ENCODE measurements at places on chromosomes 2 and 18.

GRCh38 chr2:179479947-179480346, 215.3 kb upstream of the SESTD1 start:
- no peak for DNase-seq

GRCh38 chr18:13318731-13319501, 100.4 kb downstream of the LDLRAD4 start:
- no peak for DNase-seq

DNA sequence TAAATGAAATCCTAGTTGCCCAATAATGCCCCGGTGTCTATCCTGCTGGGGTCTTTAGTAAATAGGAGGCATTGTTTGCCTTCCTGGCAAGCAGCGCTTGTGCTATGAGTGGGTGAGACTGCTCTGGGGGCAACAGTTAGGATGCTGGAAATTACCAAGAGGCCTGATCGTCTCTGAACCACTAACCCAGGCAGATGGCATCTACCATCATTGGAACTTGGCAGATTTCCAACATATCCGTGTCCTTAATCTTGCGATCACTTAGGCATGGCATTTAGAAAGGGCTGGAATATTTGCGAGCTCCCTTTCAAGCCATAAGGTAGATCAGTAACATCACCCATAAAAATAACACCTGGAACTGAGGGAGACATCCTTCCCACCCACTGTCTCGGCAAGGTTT, 18.8 kb upstream of the SH3RF3 start:
- no peak for DNase-seq

GRCh38 chr2:75571730-75572430, 11.1 kb upstream of the EVA1A start:
- DNase-seq = no peak

GRCh38 chr2:29039718-29040480, 34.4 kb downstream of the PCARE start:
- no peak for DNase-seq

DNA sequence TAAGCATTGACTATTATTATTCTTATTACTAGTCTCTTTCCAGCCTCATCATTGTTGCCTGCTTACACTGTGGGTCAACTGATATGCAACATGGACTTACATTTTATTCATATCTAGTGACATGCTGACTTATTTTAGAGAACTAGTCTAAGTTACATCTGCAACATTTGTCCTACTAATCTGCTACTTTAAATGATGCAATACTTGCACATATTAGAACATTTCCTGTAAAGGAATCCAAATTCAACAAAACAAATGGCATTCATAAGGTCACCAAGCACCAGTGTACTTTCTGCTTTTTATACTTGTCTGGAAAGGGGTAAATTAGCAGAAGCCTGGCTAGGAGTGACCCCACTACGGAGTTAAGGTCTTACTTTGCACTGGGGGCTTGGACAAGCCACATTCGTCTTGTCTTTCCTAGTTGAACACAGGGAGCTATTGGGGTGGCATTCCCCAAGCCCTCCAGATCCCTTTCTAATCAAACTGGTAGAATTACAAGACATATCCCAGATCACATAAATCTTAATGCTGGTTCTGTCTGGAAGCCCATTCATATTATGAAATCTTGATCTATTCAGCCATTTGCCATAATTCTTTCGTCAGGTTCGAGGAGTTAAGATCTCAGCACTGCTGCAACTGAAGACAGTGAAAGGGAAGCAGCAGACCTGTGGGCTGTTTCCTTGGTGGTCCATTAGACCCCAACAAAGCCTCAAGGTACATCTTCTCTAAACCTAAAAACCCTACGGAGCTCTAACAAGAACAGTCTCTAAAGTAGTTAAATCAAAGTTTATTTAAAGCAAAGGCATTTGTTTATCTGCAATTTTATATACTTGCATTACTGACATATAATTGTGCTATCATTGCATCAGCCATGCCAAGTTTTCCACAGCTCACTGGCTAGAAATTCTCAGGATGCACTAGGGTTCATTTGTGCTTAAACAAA, 49.9 kb upstream of the RTN4 start:
- no peak for DNase-seq

DNA sequence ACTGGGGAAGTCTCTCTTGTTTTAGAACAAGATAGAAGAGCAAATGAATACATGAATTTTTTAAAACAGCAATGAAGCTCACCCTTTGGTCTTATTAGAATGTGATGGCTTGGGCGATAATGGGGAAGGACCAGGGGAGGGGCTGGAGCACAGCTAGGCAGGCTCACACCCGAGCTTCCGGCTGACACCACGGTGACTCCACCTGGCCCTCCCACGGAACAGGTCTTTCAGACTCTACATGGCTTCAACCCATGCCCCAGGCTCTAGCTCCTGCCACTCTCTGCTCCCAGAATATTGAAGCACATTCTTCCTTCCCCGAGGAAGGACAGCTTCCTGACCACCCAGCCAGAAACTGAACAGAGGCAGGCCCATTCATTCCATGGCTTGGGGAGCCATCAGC, 127.5 kb upstream of the AGAP1 start:
- no peak for DNase-seq

- DNase-seq = no peak
Observed at GRCh38 chr18:57885931-57886330, 82.8 kb upstream of the ATP8B1 start.

DNA sequence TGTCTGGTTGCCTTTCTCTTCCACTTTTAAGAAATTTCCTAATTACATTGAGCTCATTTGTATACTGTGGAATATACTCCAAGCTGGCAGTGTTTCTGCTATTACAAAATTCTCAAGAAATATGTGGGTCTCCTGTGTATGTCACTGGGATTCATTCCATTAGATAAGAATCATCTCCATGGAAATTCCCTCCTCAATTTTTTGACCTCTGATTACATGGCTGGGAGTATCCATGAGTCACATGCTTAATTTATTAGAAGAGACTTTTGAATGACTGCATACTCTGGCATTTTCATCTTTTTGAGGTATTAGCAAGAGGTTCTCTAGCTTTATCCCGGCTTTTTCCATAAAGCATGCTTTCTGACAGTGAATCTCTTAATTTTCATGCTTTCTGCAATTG, 665.5 kb upstream of the CNTNAP5 start:
- DNase-seq = no peak

- DNase-seq = no peak
Observed at GRCh38 chr18:21112140-21112473, 494 bp upstream of the ROCK1 start.

- no peak for DNase-seq
Observed at GRCh38 chr2:139925903-139926302, 1145.7 kb upstream of the NXPH2 start.

DNA sequence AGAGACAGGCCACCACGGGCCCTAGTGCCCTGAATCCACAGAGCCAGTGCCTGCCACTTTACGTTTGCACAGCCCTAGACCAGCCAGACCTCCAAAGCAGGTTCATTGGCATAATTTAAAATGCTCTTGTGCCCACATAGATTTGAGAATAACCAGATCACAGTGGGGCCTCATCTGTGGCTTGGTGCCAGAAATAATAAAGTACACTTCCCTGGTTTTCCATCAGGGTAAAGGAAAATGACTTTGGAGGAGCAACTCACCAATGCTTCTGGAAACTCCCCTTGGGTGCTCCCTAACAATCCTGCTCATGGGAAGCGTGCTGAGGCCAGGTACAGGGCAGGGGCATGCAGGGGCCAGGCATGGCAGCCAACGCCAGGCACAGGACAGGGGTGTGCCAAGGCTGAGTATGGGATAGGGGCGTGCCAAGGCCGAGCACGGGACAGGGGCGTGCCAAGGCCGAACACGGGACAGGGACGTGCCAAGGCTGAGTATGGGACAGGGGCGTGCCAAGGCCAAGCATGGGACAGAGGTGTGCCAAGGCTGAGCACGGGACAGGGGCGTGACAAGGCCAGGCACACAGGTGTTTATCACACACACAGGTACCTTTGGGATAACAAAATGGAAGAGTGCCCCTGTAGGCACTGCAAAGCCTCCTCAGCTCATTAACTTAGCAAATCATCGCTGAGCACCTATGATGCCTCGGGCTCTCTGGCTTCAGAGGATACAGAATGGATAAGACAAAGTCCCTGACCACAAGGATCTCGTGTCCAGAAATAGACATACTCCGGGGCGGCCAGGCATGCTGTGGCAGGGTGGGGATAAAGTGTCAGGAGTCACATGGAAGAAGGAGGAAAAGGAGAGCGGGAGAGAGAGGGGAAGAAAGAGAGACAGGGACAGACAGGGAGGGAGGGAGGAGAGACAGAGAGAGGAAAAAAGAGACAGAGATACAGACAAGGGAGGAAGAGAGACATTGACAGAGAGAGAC, 334.7 kb downstream of the EIPR1 start:
- no peak for DNase-seq

DNA sequence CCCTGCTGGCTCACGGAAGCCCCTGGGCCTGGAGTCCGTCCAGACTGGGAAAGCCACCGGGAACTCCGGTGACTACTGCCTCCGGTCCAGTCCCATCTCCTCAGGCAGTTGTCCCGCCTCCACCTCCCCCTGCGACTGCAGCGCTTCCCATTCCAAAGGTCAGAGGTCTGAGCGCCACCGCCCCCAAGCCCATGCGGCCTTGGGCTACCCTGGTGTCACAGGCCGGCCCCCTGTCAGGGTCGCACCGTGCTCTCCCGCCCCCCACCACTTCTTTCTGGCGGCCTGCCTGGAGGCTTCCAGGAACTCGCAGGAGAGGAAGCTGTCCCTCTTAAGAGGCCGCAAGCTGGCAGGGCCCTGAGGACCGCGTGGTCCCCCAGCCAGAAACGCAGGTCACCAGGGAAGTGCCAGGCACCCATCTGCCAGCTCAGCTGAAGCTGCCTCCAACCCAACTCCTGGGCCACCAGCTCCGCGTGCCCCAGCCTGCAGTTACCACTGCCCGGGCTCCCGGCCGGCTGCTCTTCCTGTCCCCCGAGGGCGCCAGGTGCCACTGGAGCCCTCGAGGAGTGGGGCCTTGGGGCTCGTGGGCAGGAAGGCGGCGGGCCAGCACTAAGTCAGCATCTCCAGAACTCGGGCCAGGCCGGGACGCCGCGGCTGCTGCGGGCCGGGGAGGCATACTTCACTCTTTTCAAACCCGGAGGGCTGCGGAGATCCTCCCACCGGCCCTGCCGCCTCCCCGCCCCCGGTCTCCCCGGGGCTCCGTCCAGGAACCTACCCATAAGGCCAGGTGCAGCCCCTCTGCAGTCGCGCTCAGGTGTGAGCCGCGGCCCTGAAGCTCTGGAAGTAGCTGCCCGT, 83.3 kb upstream of the POMC start:
- DNase-seq = peak; percentile 32

DNA sequence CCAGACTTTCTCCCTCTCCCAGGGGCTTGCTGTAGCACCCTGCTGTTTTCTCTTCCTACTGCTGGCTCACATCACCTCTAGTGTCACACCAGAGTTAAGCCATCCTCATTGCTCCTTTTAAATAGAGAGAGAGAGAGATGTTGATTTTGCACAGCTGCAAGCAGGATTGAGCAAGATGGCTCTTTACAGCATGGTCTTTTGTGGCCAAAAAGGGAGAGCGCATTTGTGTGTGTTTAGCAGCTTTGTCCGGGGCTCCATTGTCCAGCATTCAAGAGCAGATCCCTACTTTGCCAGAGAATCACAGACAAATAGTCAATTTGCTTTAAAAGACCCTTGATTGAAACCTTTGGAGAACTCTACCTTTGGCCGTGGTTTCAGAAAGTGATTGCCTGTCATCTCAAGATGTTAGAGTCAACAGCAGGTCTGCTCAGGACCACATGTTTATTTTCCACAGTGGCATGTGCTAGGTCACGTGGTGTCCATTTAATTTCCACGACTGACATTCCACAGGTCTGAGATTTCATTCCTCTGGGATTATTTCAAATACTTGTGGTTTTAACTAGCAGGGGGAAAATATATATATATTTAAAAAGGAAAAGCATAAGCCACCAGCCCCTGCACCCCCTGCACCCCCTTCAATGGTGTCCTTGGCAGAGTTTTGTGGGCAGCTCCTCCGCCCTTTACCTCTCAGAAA, 359.9 kb upstream of the SLC14A2 start:
- no peak for DNase-seq

DNA sequence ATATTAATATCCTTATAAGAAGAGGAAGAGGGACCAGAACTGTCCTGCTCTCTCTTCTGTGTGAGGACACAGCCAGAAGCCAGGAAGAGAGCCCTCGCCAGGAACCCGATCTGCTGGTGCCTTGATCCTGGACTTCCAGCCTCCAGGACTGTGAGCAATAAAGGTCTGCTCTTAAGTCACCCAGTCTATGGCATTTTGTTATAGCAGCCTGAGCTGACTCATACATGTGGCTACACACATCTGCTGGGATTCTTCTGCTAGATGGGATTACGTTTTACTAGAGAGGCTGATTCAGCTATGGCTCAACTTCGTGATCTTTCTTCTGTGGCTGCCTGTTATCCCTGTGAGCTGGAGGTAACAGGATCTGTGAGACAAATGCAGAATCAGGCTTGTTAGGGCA, 29.6 kb downstream of the ARL4C start:
- no peak for DNase-seq

DNA sequence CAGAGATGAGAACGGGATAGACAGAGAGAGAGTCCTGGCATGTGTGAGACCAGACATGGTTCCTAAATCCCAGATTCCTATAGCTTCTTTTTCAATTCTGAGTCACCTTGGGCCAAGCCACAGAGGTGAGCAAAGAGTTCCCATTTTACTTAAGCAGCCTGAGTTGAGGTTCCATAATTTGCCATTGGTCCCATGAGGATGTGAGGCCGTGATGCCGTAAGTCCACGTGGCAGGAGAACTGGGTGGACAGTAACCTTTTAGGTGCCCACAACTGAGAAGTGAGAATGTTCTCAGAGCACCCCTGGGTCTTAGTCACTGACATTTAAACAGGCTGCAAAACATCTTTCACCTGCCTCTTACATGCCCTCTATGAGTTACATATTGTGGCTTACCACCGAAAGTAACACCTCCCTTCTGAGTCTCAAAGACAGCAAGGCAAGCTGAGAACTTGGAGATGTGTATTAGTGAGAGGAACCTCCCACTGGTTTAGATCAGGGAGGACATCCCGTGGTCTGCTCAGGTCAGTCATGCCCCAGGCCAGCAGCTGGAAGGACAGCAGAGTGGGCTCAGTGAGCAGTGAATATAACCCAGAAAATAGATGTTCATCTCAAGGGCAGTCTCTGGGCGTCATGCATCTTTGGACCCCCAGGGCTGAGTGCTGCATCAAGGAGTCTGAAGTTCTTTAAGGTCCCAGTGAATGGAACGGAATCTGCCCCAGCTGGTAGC, 127.9 kb upstream of the LGALSL start:
- no peak for DNase-seq

GRCh38 chr2:183070942-183071844, 7.4 kb upstream of the DUSP19 start:
- no peak for DNase-seq

DNA sequence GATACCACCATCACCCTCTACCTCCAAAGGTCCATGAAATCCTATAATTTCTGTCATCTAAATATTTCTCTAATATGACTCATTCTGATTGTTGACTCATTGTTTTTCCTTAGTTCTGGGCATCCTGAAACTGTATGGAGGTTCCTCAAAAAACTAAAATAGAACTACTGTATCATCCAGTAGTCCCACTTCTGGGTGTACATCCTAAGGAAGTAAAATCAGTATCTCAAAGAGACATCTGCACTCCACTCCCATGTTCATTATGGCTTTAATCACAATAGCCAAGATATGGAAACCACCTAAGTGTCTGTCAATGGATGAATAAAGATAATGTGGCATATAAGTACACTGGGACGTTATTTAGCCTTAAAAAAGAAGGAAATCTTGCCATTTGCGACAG, 125.8 kb upstream of the MYO3B start:
- DNase-seq = no peak

GRCh38 chr2:174058026-174058425, 92.9 kb upstream of the SP3 start:
- no peak for DNase-seq

GRCh38 chr18:46295416-46295815, 191.2 kb downstream of the HAUS1 start:
- no peak for DNase-seq

- no peak for DNase-seq
Observed at GRCh38 chr2:120509991-120510735, 164.2 kb downstream of the INHBB start.
